ENCODE measurements at places on chromosomes 5 and 9.
A peak's percentile ranks its signal among the peaks of the same experiment; 100 is the strongest.

DNA sequence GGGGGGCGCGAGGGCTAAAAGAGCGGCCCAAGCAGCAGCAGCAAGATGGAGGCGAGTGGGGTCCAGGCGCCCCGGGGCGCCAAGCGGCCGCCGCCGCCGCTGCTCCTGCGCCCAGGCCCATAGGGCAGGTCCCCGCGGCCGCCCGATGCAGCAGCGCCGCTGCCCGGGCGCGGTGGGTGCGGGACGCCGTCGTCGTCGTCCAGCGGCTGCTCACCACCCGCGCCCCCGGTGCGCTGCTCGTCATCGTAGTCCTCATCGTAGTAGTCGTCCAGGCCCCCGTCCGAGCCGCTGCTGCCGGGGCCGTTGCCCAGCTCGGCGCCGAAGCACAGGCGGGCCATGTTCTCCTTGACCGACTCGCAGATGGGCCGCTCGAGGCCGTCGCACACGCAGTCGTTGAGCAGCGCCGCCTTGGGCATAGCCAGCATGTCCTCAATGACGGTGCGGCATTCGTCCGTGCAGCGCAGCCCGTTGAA lies 1.5 kb downstream of the GAS1 start:
- DNase-seq = no peak

GRCh38 chr9:118419676-118420075 lies 715.5 kb downstream of the TLR4 start:
- DNase-seq = peak; percentile 79

- DNase-seq = no peak
These were observed 34.9 kb downstream of the SYK start for GRCh38 chr9:90836411-90837080.

DNA sequence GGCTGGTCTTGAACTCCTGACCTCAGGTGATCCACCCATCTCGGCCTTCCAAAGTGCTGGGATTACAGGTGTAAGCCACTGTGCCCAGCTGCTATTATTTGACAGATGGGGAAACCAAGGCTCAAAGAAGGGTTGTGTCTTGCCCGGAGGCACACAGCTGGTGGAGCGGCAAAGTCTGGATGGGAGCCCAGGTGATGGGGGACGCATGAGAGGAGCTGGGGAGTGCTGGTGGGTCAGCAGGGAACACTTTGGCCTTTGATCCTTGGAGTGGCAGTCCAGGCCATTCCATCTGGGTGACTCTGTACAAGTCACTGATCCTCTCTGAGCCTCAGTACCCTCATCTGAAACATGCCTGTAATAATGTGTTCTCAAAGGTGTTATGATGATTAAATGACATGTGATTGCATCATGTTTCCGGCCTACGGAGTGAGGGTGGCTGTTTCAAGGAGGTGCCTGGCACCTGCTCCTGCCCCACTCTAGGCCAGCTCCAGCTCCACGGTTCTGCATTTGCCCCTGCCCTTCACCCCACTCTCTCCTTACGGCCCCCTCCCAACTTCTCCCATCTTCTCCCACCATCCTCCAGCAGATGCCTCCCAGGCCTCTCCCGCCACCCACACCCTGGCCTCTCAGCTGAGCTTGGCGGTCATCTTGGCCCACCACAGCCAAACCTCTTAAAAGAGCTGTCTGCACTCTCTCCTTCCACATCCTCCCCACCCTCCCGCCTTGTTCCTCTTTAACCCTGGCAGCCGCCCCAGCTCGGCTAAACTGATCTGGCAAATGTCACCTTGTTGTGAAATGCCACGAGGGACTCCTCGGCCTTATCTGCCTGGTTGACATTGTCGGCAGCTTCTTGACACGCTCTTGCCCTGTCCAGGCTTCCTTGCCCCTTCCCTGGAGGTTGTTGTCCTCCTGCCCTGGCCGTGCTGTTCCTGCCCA lies 5.5 kb upstream of the DBN1 start:
- no peak for DNase-seq

DNA sequence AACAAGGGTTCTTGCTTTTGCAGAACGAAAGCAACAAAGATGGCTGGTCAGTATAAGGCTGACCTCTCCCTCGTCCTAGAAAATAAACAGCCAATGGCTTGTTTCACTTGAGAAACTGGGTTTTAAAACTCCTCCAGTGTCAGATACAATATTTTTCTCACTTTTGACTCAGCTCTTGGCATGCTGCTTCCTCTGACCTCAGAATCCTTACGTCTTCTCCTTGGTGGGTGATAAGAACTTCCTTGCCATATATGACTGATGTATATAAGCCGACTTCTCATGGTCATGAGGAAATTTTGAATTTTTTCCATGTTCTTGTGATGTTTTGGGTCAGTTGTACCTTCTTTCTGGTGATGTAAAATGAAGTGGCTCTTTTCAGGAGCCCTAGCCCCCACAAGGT lies 3.8 kb downstream of the ZNF618 start:
- DNase-seq = no peak

DNA sequence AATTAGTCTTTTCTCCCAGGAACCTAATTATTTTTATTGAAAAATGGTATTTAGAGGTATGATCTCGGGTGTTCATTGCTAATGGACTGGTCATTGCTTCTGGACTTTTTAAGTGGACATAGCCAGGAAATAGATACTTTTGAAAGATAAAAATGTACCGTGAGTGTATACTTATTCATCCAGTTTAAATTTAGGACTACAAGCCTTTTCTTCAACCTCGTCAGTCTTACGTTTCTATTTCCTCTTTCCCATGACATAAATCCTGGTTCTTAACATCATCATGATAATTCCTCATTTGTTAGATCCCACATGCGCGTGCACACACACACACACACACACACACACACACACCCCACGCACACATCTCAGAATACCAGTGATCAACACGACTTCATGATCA lies 15.1 kb downstream of the PDE8B start:
- DNase-seq = no peak

DNA sequence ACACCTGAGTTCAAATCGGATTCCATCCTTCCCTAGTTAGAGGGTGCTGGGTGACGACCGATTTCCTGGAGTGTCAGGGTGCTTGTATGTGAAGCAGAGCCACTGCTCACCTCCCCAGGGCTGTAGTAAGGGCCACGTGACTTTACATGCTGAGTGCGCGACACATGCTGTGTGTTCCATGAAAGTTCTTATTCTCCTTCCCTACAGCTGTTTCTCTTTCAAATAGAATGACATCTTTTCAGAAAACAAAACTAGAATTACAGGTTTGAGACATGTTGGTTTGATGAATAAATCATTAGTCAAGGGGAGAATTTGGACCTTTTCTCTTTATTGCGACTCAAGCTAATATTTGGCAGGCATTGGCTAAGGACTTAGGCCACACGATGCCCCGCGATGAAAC lies 113.1 kb downstream of the JMY start:
- no peak for DNase-seq

DNA sequence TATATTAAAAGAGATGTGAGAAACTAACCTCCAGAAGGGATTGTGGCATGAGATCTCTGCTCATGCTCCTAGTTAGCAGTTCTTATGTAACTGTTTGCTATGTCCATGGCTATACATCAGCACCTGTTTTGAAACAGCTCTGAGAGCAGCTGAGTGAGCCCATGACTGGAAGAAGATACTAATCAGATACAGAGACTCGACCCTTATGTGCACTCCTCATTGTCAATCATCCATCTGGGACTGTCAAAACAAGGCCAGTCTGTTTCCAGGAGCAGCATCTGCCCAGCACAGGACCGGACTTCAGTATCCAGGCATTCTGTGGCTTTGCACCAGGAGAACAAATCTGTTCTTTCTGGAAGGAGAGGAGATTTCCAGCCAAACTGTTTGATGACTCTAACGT lies 77.7 kb downstream of the EFNA5 start:
- DNase-seq = peak; percentile 85

DNA sequence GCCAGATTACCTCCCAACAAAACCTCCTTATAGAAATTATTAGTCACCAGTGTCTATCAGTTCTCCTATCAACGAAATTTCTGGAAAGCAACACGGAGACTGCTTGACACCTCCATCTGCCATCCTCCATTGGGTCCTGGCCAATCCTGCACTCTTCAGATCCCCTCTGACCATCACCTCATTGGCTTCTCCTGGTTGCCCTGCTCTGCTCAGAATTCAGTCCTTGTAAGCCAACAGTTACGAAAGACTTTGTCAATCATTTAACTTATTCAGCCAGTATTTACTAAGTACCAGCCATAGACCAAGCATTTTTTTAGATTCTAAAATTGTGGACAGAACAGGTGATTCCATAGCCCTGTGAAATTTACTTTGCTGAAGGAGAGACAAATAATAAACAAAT lies 228.5 kb downstream of the MARCHF11 start:
- DNase-seq = no peak

DNA sequence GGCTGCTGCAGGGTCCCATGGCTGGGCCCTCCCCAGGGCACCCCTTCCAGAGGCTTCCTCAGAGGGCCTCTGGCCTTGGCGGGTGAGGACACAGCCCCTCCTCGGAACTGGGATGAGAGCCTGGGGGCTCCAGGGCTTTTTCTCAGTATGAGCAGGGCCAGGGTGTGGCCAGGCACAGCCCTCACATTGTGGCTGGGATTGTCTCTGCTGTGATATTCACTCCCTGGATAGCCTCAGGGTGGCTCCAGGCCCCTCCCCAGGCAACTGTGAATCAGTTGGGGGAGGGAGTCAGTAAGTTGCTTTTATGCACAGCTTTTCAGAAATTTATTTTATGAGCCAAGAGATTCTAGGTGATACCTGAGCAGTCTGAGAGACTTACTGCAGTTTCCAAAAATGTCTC lies 135.7 kb downstream of the CACNA1B start:
- DNase-seq = no peak

GRCh38 chr9:108186642-108187395 lies 669.0 kb downstream of the ACTL7B start:
- DNase-seq = no peak

DNA sequence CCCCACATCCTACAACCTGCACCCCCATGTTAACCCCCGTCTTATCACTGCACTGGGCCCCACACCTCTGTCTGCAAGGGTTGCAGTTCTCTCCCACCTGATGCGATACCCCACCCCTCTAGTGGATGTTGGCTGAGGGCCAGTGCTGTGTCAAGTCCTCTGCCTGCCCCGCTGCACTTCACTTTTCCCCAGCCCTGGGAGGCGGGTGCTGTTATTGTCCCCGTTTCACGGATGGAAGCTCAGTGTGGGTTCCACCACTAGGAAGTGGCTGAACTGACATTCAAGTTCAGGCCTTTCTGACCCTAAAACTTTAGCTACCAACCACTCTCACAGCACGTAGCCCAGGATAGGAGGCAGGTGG lies 3.5 kb downstream of the SNCB start:
- DNase-seq = no peak

- DNase-seq = no peak
These were observed 80.3 kb upstream of the FST start for GRCh38 chr5:53399926-53400697.

GRCh38 chr5:74131250-74131649 lies 505.3 kb downstream of the ARHGEF28 start:
- no peak for DNase-seq

GRCh38 chr5:58491216-58491892 lies at the start of gene GAPT:
GAPT (plus strand) TSS chr5:58491435; CDS start chr5:58494537, 3,102 bp downstream.
- DNase-seq = no peak

DNA sequence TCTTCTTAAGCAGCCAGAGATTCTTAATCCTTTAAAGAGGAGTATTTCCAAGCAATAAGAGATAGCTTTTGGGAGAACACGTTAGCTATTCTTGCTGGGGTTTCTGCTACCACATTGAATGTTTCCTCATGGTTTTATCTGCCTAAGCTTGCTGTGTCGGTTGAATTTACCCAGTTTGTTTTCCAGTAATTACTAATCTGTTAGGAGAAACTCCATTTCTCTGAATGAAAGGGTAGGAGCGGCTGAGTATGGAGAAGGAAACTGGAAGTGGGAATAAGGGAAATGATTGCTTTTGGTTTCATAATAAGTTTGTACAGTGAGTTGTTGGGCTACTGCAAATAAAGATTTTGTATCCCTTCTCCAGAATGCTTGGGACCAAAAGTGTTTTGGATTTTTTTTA lies 1.2 kb downstream of the JAK2 start:
- DNase-seq = no peak
